ENCODE measurements at places on chromosomes 12 and 14.

- no peak for DNase-seq
Observed at GRCh38 chr12:125129591-125130255, 64.5 kb downstream of the AACS start.

- no peak for DNase-seq
Observed at GRCh38 chr14:85538636-85539035, 8.7 kb downstream of the FLRT2 start.

DNA sequence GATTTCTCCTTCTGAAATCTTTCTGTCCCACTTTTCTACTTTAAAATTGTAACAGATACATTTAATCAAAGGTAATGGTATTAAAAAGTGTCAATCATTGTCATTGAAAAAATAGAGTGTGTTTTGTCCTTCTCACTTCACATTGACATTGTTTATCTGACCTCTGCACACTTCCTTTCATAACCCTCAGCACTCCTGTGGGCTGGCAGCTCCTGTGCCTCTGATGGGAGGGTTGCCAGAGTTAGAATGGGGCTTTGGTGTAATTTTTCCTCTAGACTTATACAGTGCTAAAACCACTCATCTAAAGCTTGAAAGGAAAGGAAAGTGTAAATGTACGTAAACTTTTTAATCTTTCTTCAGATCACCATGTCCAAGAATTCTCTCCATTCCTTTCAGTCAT lies 23.7 kb downstream of the KCNA1 start:
- no peak for DNase-seq

GRCh38 chr12:50050410-50051098 lies 6.8 kb upstream of the ASIC1 start:
- DNase-seq, result peak; percentile 49

GRCh38 chr12:30783946-30784345 lies 29.2 kb upstream of the CAPRIN2 start:
- no peak for DNase-seq

DNA sequence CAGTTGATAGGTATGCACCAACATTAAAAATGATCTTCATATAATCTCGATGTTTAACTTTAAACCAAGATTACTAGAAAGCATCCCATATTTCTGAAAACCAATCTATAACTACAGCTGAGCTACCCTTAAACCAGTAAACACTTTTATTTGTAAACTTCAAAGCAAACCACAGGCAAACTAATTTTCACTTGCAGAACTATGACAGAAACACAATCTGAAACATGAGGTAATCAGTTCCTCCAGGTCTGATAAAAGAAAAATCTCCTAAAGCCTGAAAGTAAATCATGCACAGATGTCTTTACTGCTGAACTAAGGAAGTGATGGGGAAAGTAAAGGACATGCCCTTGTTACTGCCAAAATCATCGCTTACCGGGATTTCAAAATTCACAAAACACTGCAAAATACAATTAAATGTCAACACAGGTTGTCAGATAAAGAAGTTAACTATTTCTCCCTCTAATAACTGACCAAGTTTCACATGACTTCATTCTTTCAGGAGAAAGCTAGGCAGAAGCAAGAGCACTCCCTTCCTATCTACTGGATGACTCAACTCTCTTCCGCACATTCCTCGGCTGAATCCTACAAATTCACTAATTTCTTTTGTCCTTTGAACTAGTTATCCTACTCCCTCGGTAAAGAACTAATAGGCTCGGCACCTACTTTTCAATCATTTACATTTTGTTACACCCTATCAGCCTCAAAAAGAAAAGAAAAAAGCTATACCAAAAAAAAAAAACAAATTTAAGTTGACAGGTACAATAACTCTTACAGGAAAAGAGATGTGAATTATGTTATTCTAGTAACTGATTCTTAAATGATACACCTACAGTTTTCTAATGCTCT lies 1.4 kb downstream of the EEA1 start:
- DNase-seq, result no peak

DNA sequence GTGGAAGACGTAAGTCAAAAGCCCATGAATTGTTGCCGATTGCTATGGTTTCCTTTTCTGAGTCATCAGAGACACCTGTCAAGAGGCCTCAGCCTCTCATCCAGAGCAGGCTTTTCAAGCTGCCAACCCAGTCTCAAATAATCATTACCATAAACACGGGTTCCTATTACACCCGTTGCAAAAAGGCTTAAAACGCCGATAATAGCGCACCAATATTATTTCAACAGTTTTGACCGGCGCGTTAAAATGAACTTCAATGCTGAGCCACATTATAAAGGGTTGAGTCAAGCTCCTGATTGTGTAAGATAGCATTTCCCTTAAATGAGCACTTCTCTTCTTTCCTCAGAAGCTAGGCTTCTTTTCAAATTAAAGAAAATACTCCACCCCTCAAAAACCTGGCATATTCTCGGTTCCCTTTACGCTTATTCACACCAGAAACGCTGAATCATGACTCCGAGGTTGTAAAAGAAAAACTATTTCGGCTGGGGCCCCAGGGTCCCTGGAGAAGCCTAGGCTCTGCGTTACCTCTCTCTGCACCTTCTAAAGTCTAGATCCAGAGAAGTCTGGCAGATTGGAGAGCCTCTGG lies 1.4 kb downstream of the TMTC1 start:
- no peak for DNase-seq

GRCh38 chr12:23473071-23473470 lies 476.4 kb downstream of the SOX5 start:
- DNase-seq, result no peak

DNA sequence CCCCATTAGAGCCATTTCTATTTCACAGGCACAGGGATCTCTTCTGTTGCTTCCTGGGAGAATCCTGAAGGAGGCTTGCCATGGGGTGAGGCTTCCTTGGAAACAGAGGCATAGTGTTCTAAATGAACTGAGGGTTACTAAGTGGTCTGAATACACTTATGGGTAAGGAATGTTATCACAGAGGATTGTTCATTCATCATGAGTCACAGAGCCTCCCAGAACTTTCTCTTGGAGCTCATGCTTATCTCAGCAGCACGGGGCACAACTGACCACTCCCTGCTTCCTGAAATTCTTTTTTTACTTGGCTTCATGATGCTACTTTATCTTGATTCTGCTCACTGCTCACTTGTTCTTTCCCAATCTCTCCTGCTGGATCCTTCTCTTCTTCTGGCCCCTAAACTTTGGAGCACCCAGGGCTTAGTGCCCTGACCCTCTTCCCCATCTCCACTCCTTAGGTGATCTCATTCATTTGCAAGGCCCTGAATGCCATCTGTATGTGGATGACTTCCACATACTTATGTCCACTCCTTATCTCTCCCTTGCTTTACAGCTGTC lies 57.9 kb downstream of the ANO6 start:
- no peak for DNase-seq

- no peak for DNase-seq
Observed at GRCh38 chr14:101065696-101066694, 162.5 kb upstream of the RTL1 start.

GRCh38 chr14:63573581-63573980 lies 30.4 kb upstream of the PPP2R5E start:
- DNase-seq, result no peak

DNA sequence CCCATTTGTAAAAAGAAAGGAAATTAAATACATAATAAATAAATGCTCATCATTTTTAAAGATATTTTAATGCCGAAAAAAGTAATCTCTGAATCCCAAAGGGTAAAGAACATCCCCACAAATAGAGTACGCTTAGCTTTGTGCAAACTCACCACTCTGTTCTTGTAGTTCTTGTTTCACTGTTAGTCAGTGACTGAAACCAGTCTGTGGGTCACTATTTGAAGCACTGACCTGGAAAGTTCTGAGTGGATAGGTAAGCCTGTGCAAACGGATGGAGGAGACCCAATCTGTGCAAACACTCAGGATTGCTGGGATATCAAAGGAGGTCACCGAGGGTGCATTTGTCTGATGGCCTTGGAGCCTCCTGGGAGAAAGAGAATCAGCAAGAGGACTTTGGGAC lies 68.1 kb upstream of the TSPAN11 start:
- no peak for DNase-seq

DNA sequence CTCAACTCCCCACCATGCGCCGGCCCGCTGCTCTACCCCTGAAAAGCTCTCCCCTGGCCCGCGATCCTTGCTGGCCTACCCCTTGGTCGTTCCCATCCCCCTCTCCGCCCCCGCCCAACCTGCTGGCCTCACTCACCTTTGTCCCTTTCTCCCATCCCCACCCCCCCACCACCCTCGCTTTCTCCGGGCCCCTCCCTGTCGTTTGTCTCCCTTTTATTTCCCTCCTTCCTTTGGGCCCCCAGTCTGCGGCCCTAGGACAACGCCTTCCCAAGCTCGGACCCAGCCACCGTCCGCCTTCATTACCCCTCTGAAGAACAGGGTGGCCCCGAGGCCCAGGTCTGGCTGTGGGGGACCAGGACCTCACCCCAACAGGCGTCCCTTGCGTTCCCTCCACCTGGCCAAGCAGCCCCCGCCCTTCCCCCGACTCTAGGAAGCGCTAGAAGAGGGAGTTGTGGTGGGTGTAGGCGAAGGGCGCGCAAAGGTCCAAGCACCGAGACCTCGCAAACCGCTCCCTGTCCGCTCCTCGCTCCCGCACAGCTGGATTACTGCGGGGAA lies 6.9 kb upstream of the SLC7A7 start:
- DNase-seq, result no peak

DNA sequence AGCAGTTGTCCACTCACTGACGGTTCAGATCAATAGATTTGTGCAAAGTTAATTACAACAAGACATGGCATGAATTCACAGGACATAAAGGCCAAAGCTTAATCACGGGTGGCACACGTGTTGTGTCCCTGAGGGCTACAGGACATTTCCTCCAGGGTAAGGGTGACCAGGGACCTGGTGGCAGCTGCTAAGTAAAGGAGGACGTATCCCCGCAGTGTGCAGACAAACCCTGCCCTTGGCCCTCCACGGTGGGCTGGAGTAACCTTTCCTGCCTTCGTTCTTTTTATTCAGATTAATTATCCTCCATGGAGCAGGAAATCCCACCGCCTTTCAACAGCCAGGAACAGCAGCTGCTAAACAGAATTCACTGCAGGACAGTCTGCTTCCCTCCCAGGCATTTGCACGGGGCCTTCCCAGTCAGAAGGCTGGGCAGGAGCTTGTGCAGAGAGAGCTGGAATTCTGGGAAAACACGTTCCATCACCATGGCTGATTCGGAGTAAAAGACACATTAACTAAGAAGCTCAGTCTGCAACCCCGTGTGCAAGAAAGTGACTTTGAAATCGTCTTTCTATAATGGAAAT lies 289.9 kb upstream of the SFSWAP start:
- no peak for DNase-seq

- no peak for DNase-seq
Observed at GRCh38 chr14:30410986-30411385, 148.0 kb upstream of the G2E3 start.

DNA sequence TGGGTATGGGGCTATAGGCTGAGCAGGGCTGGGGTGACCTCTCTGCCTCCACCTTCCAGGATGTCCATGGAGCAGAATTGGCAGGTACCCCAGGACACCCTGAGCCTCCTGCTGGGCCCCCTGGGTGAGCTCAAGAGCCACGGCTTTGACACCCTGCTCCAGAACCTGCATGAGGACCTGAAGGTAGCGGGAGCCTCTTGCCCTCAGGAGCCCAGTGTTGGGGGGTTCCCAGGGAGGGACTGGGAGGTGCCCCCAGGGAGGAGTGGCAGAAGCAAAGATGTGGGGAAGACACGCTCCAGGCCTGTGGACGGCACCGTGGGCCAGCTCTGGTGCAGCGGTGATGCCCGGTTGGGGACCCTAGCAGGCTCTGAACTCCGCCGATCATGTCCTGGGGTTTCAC lies 8.3 kb downstream of the TNFAIP2 start:
- DNase-seq, result no peak

DNA sequence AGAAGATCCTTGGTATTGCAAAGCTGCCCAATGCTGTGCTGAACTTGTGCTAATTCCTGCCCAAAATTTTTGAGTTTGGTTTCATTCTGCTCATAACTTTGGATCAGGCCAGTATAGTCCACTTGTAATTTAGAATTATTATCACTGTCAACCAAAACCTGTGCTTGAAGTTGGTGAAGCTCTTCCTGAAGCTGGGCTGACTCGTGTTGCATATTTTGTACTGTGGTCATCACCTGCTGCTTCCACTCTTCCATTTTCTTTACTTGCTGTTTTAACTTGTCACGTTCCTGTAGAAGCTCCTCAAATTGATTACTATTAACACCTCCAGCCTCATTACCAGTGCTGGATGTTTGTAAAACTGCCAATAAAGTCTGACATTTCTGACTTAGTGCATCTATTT lies 35.8 kb downstream of the TRIP11 start:
- no peak for DNase-seq

DNA sequence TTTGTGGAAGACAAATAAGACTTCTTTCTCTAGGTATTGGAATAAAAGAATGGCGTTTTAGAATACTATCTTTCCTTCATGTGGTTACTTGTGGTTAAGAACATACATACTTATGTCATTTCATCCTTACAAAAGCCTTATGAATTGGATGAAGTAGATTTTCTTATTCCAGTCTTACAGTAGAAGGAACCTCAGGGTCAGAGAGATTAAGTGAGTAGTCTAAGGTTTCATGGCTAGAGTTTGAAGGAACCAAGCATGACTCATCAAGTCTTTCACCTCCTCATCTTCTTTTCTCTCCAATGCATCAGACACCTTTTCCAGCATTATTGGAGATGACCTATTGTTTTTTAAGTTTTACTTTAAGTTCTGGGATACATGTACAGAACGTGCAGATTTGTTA lies 92.9 kb upstream of the NEDD1 start:
- DNase-seq, result no peak

DNA sequence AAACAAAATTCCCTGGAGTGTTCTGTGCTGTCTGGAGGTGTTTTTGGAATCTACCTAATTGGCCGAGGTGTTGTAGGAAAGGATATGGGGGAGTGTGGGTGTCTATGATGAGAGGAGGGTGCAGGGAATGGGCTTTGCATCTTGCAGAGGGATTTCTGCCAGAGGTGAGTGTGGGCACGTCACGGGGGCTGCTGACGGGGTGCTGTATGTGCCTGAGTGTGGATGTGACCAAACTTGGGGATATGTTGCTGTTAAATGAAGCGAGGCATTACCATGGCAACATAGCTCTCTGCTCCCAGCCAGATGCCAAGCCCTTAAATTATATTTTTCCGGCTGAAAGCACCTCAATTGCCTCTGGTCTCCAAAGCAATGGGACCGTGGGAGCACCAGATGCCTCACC lies 44.3 kb upstream of the SPTLC2 start:
- no peak for DNase-seq

DNA sequence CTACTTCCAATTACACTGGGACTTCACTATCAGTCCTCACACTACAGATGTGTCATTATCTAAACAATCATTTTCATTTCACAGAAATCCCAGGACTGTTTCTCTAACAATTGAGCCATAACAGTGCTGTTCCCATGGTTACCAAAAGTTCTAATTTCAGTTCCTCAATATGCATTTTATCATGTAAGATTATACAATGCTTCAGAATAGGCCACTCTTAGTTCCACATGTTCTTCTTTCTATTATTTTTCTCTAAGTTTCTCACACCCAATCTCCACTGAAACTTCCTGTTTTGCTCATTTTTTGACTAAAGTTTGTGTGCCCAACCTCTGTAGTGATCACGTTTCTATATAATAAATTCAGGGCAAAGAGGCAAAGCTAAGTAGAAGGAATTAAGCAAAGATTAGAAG lies 185.8 kb downstream of the DUSP6 start:
- no peak for DNase-seq
